ENCODE measurements at places on chromosomes 13 and 19.

- no peak for DNase-seq
Observed at GRCh38 chr13:111359930-111360329, 39.5 kb downstream of the TEX29 start.

DNA sequence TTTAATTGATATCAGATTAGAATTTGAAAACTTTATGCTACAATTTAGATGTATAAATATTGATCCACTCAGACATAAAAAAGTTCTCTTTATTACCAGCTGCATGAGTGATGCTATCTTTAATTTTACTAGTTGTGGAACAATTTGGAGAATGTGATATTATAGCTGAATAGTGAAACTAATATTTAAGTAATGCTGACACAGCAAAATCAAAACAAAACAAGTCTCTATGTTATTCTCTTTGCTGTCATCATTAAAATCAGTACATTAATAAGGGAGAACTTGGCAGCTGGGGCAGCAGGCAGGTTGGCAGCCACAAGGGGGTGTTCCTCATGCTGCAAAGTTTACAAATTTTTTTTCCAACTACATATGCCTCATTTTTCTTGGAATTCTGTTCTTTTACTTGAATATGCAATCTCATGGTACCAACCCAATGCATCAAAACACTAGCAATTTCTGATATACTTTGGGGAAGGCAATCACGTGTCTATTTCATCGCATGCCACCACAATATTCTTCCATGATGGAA lies 585.3 kb downstream of the FGF9 start:
- DNase-seq, result no peak

DNA sequence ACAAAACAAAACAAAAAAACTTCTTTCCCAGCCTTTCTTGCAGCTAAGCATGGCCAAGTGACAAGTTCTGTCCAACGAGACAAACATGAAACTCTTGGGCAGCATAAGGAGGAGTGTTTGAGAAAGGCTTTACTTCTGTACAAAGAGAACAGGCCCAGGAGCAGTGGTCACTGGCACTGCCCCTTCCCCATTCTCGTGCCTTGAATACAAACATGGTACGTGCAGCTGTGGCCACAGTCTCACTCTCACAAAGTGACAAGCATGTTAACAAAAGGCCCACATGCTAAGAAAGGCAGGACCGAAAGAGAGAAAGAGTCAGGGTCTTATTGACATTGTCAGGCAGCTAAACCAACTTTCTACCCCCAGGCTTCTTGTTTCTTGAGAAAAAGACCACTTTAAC lies 19.8 kb upstream of the SLC25A30 start:
- no peak for DNase-seq

GRCh38 chr13:110971486-110971885 lies 56.6 kb upstream of the ANKRD10 start:
- DNase-seq, result no peak

DNA sequence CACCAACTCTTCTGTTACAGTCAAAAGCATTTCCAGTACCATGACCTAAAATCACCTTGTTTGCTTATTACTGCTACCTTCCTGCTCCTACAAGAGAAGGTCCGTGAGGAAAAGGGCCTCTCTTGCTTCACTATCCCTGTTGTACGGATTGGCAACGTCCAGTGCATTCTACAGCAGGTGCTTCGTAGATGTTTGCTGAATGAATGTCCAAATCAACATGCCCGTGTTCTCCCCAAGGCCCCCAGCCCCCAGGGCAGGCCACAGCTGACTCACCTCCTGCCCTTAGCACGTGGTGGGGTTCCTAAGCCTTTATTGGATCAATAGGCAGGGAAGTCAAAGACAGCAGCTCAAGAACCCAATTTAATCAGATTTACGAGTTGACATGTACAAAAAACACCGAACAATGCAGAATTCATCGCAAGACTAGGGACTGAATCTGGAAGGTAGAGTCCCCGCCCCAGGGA lies 5.5 kb upstream of the NAPA start:
- no peak for DNase-seq

DNA sequence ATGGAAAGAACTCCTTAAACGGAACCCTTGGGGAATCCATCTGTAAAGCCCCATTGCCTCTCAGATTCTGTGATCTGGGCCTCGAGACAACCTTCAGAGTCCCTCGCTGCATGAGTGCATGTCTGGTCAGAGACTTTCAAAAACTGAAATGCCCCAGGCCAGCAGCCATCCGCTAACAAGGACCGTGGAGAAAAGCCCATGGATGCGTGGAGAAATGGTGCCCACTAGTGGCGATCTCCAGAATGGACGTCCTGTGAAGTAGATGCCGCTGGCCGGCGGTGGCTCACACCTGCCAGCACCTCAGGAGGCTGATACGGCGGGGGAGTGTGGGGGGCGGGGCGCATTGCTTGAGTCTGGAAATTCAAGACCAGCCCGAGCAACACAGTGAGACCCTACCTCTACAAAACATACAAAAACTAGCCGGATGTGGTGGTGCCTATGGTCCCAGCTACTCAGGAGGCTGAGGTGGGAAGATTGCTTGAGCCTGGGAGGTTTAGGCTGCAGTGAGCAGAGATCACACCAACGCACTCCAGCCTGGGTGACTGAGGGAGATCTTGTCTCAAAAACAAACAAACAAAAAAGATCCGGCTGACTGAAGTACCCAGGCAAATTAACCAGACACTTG lies 7.9 kb upstream of the CDC16 start:
- peak; percentile 95 for DNase-seq

DNA sequence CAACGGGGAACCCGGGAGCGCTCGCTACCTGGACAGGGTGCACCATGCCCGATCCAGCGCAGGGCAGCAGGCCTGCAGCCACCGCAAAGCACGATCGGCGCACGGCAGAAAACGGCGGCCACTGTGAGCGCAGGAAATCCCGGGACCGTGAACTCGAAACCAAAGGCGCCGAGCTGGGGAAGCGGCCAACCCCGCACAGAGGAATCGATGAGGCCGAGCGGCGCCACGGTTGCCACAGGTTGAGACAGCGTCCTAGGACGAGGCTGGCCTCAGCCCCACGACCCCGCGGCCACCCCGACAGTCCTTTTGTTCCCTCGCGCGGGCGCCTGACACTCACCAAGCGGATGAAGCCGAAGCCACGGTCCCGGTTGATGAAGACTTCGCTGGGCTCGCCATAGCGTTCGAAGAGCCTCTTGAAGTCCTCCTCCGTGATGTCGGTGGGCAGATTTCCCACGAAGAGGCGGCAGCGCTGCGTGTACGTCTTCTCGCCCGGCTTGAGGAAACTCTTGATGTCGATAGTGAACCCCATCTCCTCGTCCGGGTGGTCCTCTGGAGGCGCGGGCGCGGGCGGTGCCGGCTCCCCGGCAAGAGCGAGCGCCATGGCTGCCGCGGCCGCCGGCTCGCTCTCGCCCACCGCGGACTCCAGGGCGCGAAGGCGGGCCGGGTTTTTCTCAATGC lies 557 bp downstream of the PSPC1 start:
- DNase-seq, result peak; percentile 83

DNA sequence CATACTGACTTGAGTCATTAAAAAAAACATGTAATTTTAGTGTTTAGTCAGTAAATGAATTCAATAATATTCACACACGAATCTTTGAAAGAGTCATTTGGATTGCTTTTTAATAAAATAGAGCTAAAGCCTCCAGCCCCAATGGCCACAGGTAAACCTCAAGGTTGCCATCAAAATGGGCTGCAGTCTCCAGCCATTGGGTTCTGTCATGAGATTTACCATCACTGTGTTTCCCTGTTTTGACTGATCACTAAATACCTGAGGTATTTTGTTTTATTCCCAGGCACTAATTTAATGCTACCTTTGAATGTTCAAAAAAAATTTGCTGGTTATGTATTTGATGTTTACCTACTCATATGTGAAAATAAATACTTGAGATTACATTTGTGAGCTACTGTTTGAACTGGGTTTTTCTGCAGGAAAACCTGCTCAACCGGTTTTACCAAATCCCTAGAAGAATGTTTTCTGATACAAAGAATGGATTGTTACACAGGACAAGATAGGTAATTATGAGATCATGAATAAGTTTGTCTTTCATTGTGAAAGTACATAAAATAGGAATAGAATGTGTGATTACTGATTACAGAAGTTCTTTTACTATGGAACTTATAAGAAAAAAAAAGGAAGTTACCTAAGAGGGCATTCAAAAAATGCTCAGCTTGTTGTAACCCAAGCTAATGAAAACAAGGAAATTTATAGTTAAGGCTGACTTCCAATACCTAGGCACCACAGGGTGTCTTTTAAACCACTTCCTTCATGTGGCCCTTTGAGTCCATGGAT lies 391.3 kb downstream of the EFNB2 start:
- DNase-seq, result no peak

GRCh38 chr13:63693696-63694095 lies 2278.0 kb upstream of the PCDH20 start:
- DNase-seq, result no peak

DNA sequence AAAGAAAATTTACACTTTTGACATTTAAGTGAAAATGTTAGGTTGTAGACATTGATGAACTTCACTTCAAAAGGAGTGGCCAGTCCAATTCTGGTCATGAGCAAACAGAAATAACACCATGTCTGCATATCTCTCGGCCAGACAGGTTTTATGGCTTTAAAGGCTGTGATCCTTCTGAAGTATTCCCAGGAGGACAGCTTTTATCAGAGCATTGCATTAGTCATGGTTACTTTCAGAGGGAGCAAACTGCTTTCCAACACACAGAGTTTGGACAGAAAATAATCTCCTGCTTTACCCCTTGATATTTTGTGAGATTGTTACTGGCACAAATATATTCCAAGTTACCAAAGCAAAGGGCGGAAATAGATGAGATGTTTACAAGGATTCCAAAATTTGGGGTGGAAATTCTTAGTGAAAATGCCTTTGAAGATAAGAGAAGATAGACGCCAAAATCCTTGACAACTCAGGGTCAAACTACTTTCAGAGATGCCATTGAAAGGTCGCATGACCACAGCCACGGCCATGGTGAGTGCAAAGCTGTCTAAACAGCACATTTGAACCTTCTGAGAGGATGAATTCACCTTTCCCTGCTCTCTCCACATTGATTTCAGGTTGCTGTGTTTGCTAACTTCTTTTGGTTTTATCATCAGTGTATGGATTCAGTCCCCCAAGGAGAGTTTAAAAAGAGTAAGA lies 584.5 kb upstream of the SGCG start:
- peak; percentile 60 for DNase-seq

GRCh38 chr13:81916461-81916860 lies 1575.5 kb upstream of the SPRY2 start:
- no peak for DNase-seq

GRCh38 chr13:30477346-30478195 lies 11.8 kb upstream of the HMGB1 start:
- DNase-seq, result no peak

DNA sequence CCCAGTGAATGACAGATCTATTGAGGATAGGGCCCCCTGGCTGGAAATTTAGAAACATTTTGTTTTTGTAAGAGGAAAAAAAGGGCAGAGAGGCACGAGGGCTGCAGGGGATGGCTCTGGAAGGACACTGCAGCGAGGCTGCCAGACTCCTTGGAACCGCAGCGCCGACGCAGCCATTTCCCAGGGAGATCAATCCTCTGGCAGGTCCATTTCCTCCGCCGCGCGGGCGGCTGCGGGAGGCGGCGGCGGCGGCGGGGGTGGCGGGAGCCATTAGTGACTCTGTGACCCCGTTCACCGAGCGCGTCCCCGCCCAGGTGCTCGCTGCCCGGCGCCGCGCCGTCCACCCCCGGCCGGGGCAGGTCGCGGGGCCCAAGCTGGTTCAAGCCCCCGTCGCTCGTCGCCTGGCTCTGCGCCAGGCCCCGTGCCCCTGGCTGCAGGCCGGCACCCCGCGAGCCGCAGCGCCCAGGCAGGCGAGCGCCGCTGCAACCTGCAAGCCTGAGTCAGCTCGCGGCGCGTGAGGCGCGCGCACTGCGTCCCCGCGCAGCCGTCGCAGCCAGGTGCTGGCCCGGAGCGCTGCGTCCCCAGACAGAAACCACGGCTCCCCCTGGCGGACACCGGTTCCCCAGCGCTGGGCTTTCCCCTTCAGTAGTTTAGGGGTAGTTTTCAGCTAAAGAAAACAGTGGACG lies 192.6 kb downstream of the KATNAL1 start:
- peak; percentile 88 for DNase-seq

- no peak for DNase-seq
Observed at GRCh38 chr13:20843166-20843565, 59.4 kb downstream of the XPO4 start.

- DNase-seq, result no peak
Observed at GRCh38 chr19:20612711-20613316, 47.2 kb upstream of the ZNF737 start.

DNA sequence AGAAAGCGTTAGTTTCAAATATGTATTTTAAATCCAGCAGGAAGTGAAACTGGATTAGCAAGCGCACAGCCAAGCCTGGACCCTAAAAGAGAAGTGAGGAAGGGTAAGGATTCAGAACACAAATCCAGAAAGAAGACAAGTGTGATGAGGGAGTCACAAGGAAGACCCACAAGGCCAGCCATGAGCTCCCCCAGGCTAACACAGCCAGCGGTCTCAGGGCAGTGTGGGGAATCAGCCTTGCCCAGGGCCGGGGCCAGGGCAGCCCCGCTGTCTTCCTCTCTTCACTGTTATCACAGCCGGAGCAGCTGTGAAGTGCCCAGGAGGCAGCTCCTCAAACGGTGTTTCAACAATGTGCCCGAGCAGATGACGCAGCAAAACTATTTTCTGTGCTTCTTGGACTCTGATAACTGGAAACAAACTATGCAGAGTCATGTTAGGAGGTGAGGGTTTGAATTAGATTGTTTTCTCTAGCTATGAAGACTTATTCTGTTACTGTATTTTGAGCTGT lies 12.2 kb upstream of the CDC16 start:
- DNase-seq, result peak; percentile 33

GRCh38 chr13:100209857-100210825 lies 121.2 kb downstream of the PCCA start:
- DNase-seq, result no peak
